DMS79 treated with DMSO at 0.1 percent for 48 hours (cell line): ENCODE measurements at places on chromosomes 11 and 22.
A peak's percentile ranks its signal among the peaks of the same experiment; 100 is the strongest.

- no peak for DNase-seq
Observed at GRCh38 chr11:68372625-68373024, 60.2 kb downstream of the LRP5 start.

DNA sequence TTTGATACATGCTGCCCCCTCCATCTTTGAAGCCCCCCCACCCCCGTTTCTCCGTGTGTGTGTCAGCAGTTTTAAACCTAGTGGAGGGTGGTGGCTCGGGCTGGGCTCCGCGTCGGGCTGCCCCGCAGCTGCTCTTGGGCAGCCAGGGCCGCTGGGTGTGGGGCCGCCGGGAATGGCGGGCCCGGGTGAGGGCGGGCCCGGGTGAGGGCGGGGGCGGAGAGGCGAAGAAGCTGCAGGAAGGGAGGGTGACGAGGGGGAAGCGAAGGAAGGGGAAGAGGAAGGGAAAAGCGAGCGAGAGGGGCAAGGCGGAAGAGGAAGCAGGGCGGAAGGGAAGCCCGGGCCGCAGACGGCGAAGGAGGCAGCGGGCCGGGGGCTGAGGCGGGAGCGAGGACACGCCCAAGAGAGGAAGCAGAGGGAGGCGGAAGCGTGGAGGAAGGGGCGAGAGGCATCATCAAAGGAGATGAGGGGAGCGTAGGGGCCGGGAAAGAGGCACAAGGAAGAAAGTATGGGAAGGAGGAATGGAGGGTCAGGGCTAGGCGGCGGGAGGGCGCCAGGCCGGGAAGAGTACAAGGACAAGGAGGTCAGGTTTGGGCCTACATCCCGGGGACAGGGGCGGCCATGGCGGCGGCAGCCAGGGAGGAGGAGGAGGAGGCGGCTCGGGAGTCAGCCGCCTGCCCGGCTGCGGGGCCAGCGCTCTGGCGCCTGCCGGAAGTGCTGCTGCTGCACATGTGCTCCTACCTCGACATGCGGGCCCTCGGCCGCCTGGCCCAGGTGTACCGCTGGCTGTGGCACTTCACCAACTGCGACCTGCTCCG, 82.4 kb downstream of the BCR start:
- DNase-seq = no peak

DNA sequence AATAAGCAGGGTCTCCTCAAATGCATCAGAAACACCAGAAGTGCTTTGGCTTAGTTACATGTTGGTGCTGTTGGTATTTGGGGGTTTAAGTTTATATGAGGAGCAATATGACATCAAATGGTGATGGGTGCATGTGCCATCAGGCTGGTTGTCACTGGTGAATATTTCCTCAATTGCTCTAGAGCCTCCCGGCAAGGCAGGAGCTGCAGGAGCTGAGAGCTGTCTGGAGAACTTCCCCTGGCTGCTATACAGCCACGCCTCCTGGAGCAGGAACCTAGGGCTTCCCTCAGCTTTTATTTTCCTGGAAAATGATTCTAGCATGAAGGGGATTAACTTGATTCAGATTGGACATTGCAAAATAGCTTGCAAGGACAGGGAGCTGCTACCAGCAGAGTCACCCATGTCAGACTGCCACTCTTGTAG, 15.8 kb downstream of the IGLL5 start:
- DNase-seq = no peak

GRCh38 chr11:87767615-87768014, 407.6 kb downstream of the RAB38 start:
- DNase-seq = no peak

DNA sequence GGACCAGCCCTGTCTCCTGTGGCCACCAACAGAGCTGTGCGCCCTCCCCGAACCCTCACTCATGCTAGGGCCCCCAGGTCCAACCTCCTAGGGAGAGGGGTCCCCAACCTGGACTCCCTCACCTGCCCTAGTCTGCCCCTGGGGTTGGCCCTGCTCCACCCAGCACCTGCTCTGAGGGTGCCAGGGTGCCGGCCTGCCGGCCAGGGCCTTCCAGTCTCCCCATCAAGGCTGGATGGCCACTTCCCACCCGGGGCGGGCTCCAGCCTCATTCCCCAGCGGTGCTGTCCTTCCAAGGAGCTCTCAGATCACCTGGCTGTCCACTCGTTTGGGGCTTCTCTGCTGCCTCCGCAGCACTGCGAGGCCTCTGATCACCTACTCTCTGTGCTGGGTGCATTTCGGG, 39.1 kb downstream of the CDKN1C start:
- no peak for DNase-seq

DNA sequence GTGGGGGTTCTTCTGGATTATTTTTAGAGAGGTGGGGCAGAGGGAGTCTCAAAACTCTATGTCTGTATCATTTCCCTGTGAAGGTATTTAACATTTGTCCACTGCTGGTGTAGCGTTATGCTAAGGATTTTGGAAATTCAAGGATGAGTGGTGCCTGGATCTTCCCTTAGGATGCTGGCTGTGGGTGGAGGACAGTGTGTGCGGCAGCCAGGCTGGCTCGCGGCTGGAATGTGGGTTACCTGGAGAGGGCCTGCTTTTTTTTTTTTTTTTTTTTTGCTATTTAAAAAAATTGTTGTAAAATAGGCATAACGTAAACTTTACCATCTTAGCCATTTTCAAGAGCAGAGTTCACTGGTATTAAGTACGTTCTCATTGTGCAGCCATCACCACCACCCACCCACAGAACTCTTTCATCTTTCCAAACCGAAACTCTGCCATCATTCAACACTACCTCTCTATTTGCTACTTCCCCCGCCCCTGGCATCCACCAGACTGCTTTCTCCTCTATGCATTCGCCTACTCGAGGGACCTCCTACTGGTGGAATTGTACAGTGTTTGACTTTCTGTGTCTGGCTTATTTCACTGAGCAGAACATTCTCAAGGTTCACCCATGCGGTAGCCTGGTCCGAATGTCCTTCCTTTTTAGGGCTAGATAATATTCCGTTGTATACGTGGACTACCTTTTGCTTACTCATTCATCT, 67.1 kb downstream of the PARVB start:
- no peak for DNase-seq

GRCh38 chr22:38753948-38754750, 1.6 kb downstream of the SUN2 start:
- peak; percentile 31 for DNase-seq

GRCh38 chr11:106087815-106088435, 10.5 kb downstream of the AASDHPPT start:
- peak; percentile 5 for DNase-seq

- no peak for DNase-seq
Observed at GRCh38 chr11:724049-724777, 18.2 kb downstream of the EPS8L2 start.

GRCh38 chr11:87529486-87529885, 491.8 kb downstream of the TMEM135 start:
- DNase-seq = no peak

- no peak for DNase-seq
Observed at GRCh38 chr22:46681010-46681409, 57.0 kb downstream of the CERK start.

DNA sequence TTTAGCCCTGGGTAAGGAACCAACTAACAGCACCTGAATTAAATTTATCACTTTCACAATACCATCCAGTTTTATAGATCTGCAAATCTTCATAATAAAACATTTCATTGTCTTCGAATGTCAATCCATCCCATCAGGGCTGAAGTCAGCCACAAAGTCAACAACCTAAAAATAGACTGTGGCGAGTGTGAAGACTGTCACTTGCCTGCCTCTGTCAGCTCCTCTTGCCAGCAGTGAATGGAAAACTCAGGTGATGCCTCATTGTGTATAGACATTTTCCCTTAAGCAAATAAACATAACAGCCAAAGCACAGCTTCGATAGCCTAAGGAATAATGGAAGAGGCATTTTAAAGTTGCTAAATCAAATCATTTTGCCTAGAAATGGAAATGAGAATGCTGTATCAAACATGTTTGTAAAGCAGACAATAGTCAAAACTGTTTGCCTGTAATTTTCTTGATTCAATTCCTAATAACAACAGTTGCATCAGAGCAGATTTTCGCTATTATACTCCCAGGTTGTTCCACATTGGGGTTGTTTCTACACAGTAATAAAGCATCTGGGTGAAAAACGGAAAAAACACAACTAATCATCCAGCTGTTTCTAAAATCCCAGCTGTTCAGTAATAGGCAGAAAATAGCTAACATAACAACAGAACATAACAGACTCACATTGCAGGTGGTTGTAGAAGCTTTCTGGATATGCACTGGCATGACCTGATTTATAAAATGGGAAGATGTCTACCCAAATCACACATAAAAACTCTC, 15.7 kb downstream of the KCNA4 start:
- DNase-seq = no peak

DNA sequence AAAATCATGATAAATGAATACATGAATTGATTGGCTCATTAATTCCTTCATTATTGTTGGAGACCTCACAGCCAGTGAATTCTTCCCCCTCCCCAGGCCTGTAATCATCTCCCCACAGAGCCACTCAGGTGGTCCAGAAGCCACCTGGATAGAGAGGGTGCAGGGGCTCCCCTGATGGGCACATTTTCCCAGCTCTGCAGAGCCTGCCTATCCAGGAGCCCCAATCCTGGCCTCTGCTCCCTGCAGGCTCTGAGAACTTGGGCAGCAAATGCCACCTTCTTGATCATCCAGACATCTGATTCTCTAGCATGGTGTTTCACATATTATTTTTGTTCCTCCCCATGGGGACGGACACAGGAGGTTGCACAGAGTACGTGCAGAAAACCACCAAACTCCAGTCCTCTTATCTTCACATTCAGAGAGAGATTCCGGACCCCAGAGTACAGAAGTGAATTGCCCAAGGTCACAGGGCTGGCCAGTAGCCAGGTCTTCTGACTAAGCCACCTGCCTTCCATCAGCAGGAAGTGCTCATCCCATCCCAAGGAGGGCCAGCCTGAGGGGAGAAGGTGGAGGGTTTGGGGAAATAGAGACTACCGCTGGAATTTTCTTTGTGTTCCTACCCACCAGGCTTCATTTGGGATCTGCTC, 348.0 kb downstream of the BUD13 start:
- DNase-seq = no peak

GRCh38 chr11:16512198-16512898, 156.0 kb upstream of the SOX6 start:
- no peak for DNase-seq

DNA sequence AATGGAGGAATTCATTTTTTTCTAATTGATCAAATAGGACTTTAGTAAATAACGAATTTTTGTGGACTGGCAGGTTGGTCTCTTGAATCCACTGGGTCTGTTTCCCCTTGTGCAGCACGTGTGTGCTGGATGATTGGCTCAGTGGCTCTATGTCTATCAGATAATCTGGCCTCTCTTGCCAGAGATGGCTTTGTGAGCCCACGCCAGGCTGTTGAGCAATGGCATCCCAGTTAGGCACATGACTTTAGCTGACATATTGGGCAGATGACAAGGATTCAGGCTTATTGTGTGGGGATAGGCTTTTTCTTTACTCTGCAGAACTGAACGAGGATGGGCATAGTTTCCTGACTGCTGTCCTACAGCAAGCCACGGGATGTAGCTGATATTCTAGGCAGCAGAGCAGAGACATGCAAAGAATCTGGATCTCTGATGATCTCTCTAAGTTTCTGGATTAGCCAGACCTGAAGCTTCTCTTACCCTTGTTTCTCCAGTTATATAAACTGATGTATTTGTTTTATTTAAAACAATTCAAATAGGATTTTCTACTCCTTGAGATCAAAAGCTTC, 144.9 kb downstream of the ARHGAP42 start:
- DNase-seq = no peak

GRCh38 chr11:104934594-104934993, 33.8 kb downstream of the CASP4 start:
- DNase-seq = no peak

DNA sequence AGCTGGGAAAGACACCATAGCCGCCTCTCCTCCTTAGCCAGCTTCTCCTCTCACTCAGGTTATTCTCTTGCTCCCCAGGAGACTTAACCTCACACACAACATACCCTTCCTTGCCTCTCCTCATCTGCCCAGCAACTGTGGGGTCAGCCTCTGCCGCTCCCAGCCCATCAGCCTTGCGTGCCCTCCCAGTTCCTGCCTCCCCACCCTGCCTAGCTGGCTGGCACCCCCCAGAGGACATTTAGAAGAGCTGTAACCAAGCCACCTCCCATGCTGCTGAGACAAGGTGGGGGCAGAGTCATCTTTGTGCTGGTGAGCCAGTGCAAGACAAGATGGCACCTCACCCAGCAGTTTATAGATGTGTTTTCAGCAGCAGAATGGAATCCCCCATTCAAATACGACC, 38.2 kb downstream of the TOM1 start:
- no peak for DNase-seq

- no peak for DNase-seq
Observed at GRCh38 chr22:45125188-45125587, 38.5 kb upstream of the NUP50 start.

- DNase-seq = peak; percentile 72
Observed at GRCh38 chr11:77127235-77127911, 673 bp upstream of the MYO7A start.

DNA sequence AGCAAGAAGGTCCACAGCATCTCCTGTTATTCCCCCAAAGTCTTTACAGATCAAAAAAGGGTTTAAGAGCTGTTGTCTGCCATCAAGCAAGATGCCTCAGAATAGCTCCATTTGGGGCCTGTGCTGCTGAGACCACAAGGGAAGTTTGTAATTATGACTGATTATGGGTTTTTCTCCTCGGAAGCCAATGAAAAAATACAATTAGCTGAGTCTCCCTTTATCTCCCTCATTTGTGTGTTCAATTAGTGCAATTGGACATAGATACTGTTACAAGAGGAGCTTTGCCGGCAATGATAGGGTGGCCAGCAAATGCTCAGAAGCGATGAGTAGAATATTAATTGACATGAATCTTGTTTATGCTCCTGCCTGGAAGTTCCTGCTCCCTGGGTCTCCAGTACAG, 83.7 kb downstream of the COMMD9 start:
- DNase-seq = no peak
